ENCODE measurements at places on chromosomes 4 and X.

DNA sequence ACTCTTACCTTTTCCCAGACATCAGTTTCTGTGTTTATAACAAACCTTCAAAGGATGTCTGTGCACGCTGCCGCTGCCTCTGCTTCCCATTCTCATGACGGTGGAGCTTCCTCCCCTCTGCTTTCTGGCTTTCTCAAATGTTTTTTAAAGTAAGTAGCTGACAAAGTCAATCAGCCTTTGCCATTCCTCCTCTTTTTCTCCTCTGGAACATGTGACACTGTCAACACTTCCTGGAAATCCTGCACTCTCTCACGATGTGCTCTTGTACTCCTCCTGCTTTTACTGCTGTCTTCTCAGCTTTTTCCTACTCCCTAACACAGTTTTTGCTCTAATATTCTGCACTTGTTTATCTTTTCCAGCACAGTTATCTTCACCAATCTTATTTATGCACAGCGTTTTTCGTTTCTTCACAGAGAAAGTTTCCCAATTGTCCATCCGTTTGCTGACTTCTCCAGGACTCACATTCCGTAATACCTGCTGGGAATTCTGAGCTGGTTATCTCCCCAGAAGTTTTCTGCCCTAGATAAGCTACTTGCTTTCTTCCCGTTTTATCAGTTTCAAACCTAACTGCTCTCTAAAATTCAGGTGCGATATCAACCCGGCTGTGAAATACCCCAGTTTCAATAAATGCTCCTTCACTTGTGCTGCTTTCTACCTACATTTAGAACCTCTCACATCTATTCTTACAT, 465.6 kb upstream of the AGA start:
- no peak for DNase-seq

DNA sequence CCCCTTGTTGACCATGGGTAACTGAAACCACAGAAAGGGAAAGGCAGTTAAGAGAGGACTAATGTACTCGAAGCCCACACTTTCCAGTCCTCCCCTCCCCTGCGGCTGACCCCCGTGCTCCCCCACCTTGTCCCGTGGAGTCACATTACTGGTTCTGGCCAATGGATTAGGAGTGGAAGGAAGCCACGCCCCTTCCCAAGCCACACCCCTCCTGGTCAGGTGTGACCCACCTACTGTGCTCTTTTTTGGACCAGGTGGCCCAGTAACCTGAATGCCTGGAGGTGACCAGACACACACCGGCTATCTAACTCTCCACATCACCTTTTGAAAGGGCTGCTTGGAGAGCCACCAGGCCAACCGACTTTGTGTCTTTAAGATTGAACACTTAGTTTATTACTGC, 109.3 kb upstream of the MSX1 start:
- DNase-seq: no peak

GRCh38 chrX:134520860-134521390, 61.0 kb downstream of the HPRT1 start:
- peak; percentile 49 for DNase-seq

- no peak for DNase-seq
Measured at GRCh38 chrX:47644557-47645091, 5.7 kb downstream of the ELK1 start.

GRCh38 chr4:8537041-8537461, 43.1 kb upstream of the GPR78 start:
- DNase-seq: peak; percentile 15

- peak; percentile 62 for DNase-seq
Measured at GRCh38 chr4:57051095-57051494, 59.1 kb downstream of the IGFBP7 start.

DNA sequence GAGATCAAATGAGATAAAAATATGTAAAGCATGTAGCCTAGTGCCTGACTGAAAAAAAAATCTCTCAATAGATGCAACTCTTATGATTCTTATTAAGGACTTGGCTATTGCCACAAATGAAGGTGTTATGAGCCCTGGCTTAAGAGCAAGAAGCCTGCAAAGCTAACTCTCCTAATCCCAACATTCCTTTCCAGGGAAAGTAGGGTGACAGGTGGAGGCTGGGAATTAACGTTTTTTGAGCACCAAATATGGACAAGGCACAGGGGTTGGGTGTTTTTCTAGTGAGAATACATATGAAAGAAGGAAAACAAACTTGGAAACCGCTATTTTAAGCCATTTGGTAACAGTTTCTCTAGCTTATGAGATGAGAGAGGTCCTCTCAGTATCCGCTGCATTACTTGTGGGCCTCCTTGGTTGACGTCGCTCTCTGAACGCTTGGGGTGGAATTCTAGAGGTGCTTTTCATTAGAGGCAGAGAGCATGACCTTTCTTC, 2.4 kb downstream of the RHOH start:
- DNase-seq: no peak

DNA sequence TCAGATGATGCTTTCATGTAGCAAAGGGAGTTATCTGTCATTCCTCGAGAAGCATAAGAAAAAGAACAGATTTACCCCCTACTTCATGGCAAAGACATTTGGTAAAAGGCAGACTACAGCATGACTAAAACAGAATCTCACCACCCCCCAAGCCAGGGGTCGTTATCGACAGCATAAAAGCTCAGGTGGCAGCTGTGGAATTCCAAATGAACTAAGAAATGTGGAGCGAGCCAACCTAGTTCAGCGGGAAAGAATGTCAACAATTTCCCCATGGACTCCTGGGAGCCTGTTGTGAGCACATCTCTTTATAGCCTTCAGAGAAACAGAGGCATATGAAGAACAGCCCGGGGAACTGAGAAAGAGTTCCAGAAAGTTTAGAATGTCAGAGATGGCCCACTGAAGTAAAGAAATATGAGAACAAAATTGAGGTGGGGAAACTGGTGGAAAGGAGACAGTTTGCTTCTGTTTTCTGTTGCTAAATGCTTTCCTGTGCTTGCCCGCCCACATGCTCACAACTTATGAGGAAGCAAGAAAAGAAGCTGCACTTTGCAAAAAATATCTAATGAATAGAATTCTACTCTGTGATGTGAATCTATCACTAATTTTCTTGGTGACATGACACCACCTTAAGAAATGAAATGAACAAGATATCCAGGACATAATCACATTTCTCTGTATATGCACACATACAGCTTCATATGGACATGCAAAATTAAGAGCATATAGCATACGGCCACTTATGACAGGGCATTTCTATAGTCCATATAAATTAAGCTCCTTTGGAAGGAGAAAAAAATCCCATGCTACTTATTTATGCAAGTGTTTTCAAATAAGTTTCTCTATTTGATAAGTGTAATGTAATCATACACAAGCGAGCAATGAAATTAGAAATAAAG, 135.3 kb upstream of the MID1 start:
- peak; percentile 43 for DNase-seq

DNA sequence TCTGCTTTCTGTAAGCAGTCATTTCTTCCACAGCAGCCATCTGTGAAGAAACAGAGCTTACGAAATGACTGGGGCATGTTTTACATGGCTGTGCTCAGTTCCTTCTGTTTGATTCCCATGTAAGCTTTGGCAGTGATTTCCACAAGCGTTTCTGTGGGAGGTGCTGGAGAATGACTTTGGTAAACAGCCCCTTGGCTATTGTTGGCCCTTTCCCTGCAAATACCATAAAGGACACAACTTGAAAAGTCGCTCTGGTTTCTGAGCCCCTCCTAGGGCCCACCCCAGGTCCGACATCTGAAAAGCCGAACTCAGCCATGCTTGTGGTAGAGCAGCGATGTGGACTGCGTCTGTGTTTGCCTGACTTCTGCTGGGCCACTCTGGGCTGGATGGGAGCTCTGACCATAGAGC, 3.7 kb downstream of the LIMCH1 start:
- DNase-seq: no peak

- DNase-seq: no peak
Measured at GRCh38 chrX:28988246-28988645, 401.0 kb downstream of the IL1RAPL1 start.

DNA sequence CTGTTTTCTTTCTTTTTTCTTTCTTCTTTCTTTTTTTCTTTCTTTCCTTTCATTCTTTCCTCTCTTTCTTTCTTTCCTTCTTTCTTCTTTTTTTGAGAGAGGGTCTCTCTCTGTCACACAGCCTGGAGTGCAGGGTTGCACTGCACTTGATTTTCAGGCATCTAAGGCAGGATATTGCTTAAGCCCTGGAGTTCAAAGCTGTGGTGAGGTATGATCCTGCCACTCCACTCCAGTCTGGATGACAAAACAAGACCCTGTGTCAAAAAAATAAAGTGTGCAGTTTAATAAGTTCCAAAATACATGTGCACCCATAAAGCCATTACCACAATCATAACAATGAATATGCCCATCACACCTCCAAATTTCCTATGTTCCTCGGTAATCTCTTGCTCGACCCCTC, 10.6 kb upstream of the ZNF718 start:
- DNase-seq: no peak

DNA sequence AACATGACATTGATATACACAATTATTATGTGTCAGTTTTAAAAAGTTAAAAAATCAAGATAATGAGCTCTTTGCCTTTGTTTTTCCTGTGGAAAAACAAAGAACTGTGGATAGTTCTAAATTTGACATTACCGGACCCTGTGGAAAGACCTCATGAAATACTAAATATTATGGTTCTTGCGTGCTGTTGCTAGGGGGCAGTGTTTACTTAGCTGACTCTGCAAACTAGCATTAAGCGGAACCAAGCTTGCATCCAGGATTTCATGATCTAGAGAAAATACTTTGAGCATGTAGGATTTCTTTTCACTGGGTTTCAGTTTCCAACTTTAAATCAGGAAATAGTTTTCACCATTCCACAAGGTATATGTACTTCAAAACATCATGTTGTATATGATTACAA, 33.6 kb downstream of the CLCN4 start:
- DNase-seq: peak; percentile 56

DNA sequence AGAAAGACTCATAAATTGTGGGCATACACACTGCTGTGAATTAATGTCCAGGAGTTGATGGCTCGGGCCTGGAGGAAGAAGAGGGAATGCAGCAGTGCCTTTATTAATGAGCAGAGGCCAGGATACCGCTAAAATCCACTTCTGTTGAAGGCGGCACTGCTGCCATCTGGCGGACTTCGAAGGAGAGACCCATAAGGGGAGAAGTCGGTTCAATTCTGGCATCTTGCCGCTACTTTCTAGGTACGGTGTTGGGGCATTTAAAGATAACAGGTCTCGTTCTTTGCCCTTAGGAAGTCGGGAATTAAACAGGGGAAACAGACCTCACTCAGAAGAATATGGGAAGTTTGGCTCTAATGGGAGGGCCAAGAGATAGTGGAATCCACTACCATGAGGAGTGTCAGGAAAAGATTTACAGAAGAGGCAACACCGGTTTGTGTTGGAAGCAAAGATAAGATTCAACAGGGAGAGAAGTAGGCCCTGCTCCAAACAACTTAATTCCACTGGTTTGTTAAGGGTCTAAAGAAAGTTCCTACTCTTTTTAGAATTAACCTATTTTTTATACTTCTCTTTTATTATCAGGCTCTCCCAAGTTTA, 133.6 kb upstream of the GIMD1 start:
- DNase-seq: peak; percentile 44

DNA sequence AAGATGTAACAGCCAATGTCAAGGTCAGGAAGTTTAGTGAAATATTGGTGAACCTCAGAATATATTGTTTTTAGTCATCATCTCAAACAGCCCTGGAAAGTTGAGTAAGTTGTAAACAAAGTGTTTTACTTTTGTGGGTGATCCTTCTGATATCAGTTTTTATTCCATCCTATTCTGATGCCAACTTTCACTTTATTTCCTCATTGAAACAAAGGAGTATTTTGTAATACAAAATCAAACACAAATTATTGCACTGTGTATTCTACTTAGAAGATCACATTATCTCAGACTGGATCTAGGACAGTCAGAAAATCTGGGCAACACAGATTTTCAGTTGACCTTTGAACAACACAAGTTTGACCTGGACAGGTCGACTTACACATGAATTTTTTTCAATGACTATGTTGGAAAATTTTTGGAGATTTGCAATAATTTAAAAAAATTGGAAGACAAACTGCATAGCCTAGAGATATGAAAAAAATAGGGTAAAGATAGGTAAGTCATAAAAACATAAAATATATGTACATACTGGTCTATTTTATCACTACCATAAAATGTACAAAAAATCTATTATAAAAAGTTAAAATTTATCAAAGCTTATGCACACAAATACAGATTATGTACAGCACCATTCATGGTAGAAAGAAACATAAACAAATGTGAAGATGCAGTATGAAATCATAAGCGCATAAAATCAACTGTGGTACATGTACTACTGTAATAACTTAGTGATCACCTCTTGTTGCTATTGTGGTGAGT, 709.1 kb upstream of the FAM241A start:
- no peak for DNase-seq

- no peak for DNase-seq
Measured at GRCh38 chr4:2862528-2862927, 18.9 kb downstream of the ADD1 start.

- DNase-seq: no peak
Measured at GRCh38 chr4:107885865-107886264, 45.5 kb upstream of the CYP2U1 start.

DNA sequence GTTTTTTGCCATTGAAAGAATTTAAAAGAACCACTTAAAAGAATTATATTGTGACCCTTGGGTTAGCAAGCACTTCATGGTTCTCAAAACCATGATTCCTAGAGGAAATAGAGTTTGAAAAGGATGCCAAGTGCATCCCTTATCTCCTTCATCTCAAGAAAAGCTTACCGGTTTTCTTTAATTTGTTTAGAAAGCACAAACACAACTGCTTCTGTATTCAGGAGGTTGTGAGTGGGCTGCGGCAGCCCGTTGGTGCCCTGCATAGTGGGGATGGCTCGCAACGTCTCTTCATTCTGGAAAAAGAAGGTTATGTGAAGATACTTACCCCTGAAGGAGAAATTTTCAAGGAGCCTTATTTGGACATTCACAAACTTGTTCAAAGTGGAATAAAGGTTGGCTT, 13.5 kb downstream of the HHIP start:
- DNase-seq: no peak

DNA sequence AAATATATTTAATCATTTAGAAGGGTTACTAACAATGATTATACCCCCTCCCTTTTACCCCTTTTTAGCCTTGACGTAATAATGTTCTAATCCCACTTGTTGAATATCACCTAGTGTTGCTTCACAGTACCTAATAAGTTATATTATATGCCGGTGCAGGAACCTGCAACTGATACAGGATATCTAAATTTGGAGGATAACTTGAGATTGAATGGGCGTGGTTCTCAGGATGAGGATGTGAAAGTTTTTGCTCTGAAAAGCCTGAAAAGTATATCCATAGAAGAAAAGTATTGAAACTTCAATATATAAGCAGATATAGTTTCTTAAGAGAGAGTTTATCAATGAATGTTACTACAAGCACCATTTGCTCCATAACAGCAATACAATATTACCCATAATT, 59.8 kb downstream of the ZNF711 start:
- no peak for DNase-seq

DNA sequence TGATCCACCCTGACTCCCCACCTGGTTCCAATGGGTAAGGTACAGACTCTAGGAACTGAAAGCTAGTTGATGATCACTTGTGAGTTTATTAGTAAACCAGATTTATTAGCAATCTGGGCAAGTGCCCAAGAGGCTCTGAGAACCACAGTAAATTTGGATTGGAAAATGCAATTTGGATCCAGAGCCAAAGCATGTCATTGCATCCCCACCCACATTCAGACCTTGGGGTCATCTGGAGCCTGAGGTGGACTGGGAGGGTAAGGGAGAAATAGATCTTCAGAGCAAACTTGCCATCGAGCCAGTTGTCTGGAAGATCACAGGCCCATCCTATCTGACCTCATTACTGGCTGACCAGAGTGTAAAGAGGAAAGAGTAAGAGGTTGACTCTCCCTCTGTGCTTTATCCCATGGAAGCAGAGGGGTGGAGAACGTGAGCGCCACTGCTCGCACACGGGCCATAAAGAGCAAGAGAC, 78.7 kb upstream of the RASGEF1B start:
- DNase-seq: no peak

- peak; percentile 75 for DNase-seq
Measured at GRCh38 chr4:1183985-1184773, 11.8 kb upstream of the SPON2 start.
